Activated T-helper 9 cell treated with anti-CD3 and anti-CD28 coated beads, Interleukin-2, amount 50 U/mL, for 16 hours (primary cell): ENCODE measurements at places on chromosomes 6 and 20.

- DNase-seq: no peak
Observed at GRCh38 chr6:159984268-159984786, 15.4 kb downstream of the IGF2R start.

DNA sequence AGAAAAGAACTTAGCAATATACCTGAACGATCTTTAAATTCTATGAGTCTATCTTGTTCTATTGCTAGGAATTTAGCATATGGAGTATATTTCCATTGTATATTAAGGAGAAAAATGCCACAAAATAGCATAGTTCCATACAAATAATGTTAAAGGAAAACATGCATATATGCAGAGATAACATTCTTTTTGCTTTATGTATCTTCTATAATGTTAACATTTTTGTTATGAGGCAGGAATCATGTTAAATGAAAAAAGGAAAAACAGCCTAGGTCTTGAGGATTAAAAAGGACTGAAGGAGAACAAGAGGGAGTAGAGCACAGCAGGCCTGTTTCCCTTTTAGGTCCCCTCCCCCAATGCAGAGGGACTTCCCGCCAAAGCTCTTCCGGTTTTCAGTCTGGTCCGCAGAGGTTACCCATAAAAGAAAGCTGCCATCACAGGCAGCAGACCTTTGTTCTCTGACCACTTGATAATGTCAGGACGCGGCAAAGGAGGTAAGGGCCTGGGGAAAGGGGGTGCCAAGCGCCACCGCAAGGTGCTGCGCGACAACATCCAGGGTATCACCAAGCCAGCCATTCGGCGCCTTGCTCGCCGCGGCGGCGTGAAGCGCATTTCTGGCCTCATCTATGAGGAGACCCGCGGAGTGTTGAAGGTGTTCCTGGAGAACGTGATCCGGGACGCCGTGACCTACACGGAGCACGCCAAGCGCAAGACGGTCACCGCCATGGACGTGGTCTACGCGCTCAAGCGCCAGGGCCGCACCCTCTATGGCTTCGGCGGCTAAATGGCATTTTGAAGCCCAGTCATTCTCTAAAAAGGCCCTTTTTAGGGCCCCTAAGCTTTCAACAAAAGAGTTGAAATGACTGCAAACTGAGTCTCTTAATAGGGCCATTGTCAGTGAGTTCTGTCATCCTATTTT lies 108.4 kb upstream of the PRSS16 start:
- DNase-seq: peak; percentile 41

DNA sequence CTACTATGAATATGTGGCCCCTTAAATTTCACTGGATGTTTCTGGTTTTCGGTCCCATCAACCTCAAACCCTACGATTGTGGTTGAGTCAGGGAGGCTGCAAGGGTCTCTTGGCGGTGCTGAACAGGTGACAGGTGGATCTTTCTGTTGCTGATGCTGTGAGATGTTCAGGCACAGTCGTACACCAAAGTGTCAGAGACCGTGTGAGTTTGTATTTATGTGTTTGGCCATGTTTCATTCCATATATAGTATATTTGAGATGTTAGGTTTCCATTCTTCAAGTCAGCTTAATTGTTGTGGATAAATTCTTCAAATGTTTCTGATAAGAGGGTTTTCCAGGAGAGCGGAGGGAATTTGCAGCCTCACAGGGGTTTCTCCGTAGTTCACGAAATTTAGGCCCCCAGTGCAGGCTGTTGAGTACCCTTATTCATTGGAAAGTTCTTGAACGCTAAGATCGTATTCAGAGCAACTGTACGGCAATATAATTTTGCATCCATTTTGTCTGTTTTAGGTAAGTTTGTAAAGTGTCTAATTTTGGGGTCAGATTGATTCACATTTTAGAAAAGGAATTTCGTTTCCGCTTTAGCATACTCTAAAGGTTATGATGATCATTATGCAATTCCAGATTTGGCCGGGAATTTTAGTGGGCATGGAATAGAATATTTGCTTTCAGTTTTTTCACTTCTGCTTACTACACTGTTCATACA lies 1.2 kb downstream of the TAB2 start:
- DNase-seq: no peak

DNA sequence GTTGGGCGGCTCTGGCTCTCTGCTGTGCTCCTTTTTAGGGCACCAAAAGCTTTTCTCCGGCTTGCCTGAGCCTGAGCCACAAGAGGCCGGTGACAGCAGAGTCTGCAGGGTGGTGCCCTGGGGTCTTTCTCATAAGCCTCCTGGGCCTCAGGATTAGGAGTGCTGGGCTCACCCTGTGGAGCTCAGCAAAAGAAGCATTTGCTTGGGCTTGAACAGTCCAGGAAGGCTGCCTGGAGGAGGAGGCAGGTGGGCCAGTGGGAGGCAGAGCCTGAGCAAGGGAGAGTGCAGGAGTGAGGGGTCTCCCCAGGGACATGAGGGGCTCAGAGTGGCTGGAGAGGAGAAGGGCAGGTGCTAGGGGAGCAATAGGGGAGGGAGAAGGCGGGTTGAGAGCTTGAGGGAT lies 32.9 kb upstream of the MRGBP start:
- no peak for DNase-seq

GRCh38 chr20:45810191-45810970 lies 2.1 kb upstream of the UBE2C start:
- no peak for DNase-seq
